Fibroblast of lung (primary cell): ENCODE measurements at places on chromosomes 12 and 14.

DNA sequence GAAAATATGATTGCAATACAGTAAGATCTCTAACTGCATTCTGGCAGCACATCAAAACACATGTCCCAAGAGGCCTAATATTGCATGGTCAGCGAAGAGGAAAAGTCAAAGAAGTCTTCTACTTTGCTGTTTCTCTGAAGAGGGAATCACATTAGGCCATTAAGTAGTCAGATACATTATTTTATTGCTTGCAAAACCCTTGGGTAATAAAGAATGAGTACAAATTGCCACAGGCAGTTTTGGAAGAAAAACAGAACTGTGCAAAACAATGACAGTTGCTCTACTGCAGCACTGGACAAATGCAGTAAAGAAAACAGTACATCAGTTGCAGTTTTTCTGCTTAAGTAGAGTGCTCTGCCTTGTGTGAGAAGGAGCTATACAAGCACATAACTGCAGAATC lies 211.9 kb downstream of the MED13L start:
- peak; percentile 82 for DNase-seq

GRCh38 chr14:94122438-94122837 lies 7.0 kb downstream of the IFI27L2 start:
- DNase-seq, result no peak

DNA sequence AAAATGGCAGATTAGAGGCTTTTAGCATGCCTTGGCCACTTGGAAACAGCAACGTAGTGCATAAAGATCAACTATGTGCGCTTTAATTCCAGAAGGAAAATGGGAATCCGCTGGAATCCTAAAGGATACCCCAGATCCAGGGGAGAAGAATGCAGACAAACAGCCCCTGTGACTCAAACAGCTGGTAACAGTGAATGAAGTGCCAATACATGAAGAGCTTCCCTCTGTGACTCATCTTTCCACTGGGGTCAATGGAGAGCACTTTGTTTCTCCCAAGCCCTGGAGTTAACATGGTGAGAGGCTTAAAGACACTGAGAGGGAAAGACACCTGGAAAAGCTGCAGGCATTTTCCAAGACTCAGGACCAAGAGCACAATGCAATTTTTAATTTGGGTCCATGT lies 263.1 kb downstream of the CEP128 start:
- peak; percentile 7 for DNase-seq

- no peak for DNase-seq
These were observed 42.5 kb downstream of the ZFYVE26 start for GRCh38 chr14:67773844-67774377.

GRCh38 chr12:132761032-132761920 lies at the start of gene ANKLE2:
Gene ANKLE2 (minus strand): TSS chr12:132761832. CDS start chr12:132761798, 34 bp downstream.
- peak; percentile 80 for DNase-seq

DNA sequence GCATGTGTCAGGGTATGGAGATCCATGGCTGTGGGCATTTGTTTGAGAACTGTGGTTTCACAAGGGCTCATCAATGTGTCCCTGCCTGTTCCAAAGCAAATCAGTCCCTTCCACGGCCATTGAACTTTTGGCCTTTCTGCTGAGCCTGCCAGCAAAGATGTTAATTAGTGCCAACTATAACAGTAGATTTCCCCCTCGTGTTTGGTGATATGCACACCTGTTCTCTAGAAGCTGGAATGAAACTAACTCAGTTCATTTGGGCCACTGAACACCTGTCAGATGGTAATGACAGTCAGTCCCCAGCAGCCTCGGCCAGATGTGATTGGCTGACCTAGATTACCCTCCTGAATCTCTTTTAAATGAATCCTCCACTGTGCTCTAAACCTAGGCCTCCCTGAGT lies 43.2 kb downstream of the IRAK3 start:
- DNase-seq, result no peak

- DNase-seq, result no peak
These were observed 15.2 kb upstream of the TCP11L2 start for GRCh38 chr12:106287364-106287763.

- DNase-seq, result no peak
These were observed 51.8 kb downstream of the MOK start for GRCh38 chr14:102252834-102253801.

- no peak for DNase-seq
These were observed 360.4 kb downstream of the MED13L start for GRCh38 chr12:115916910-115917668.

DNA sequence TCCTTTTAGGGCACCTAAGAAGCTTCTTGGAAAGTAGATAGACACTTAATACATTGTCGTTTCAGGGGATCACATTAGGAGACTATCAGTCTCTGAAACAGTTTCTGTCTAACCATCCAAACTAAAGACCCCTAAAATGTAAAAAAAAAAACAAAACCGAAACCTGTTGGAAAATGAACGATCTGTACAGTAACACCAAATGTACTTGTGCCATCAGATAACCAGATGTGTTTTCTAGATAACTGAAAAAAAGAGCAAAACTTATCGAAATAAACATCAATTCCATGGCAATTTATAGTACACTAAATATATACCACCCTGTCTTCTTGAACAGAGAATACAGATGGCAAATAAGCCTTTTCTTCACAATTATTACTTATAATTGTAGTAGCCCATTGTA lies 2.1 kb downstream of the LDHB start:
- DNase-seq, result no peak
